ENCODE measurements at places on chromosomes 7 and 10. TPM values are rescaled to one million over a fixed set of nuclear protein-coding genes. Genes with fewer than 3 reads are reported as not detected.

DNA sequence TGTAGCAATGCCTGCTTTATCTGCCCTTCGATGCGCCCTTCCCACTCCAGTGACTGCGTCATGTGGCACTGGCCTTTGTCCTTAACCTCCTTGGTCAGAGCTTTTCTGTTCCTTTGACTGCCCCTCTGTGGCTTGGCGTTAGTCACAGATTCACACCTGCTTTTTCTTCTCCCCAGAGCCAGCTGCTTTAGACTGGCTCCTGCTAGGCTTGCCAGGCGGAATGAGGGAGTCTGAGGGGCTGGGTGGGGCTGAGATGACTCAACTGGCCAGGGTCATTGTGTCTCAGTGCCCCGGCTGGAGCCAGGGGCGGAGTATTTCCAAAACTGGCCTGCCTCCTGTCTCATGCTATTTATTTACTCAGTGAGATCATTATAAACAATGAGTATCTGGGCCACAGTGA lies 194.1 kb downstream of the EMX2 start:
- no peak for DNase-seq

- DNase-seq, result peak; percentile 79
Observed at GRCh38 chr10:110746254-110746826, 102.2 kb downstream of the RBM20 start.

DNA sequence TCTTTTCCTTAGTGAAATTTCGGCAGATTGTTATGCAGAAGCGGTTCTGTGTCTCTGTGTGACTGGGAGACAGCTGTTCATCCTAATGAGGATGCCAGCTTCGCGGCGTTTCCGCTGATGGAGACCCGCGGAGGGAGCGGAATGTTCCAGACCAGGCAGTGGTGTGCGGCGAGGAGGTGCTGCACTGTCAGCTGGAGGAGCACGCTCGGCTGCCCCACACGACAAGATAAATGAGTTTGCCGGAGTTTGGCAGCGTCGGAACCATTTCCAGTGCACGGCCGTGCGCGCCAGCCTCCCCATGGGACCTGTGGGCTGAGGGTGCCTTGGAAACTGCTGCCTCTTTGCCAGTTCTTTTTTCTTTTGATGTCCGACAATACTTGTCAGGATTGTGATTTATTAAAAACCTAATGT lies 64.6 kb downstream of the WDR37 start:
- DNase-seq, result peak; percentile 11

DNA sequence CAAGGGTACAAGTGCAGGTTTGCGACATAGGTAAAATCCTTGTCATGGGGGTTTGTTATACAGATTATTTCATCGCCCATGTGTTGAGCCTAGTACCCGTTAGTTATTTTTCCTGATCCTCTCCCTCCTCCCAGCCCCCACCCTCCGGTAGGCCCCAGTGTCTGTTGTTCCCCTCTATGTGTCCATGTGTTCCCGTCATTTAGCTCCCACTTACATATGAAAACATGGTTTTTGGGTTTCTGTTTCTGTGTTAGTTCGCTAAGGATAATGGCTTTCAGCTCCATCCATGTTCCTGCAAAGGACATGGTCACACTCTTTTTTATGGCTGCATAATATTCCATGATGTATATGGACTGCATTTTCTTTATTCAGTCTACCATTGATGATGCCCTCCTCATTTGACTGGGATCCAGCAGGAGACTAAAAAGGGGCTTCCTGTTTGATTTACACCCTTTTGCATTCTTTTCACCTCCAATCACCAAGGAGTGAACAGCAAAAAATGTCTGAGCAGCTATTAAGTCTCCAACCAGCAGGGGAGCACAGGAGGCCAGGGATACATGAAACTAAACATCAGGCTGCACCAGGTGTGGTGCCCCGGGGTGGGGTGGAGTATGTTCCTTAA lies 188.2 kb downstream of the SKIDA1 start:
- DNase-seq, result no peak

HMX3 gene
- total RNA-seq, result not detected

DNA sequence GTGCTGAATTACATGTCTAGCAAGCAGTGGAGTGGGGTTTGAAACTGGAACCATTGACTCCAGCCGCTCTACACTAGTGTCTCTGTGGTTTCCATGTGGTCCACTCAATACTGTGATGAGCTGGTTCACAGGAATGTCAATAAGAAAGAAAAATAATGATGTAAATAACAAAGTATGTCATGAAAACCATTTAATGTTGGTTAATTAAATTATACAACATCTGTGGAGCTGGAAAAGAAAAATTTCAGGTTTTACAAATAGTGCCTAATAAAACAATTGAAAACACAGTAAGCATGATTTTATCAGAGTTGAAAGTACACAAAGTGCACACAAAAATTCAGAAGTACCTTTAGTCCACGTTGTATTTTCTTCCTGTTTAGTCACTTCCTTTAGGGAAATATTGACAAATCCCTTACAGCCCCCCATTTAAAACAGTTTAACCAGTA lies 28.7 kb upstream of the NAMPT start:
- no peak for DNase-seq
